Mesenchymal stem cell (in vitro differentiated cells and primary cell): ENCODE measurements at places on chromosomes 13 and 19.

DNA sequence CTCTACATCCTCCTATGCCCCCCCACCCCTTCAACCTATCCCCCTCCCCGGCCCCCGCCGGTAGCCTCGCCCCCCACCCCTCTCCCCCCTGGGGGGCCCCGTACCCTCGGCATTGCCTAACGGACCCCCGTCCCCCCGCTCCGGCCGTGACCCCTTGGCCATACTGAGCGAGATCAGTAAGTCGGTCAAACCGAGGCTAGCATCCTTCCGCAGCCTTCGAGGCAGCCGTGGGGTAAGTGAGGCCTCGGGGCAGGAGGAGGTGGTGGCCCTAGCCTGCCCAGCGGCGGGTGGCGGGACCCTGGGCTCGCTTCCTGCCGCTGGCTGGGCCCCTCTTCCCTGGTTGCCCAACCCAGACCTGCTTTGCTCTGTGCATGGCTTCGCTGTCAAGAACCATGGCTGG is 6.5 kb downstream of the TRIP10 start:
- no peak for DNase-seq

DNA sequence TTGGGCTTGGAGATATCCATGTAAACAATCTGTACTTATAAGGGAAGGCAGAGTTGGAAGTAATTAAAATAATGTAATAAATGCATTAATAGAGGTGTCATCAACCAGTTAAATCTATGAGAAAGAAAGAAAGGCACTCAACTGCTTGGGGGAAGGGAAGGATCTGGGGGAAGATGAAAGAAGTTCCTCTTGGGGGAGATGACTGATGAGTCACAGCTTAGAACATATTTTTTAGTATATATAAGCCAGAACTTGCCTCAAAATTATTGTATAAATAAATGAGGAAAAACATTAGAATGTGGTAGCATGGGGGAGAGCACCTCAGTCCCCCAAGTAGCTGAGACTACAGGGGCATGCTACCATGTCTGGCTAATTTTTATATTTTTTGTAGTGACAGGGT is 205.8 kb downstream of the GGACT start:
- DNase-seq: peak; percentile 23

DNA sequence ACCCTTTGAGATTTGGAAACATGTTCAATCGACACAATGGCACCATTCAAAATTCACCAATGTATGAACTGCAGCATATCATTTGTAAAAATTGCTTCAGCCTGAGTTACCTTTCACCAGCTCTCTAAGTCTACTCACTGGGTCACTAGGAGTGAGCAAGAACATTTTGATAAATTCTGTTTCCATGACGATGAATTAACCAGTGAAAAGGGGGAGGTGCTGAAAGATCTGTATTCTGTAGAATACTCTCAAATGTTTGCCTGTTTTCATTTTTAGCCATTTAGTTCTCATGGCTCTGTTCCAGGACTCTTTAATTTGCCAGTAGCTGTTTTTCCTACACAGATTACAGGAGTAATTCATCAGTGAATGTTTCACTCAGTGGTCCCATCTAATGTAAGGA is 883.4 kb downstream of the DIAPH3 start:
- DNase-seq: no peak

DNA sequence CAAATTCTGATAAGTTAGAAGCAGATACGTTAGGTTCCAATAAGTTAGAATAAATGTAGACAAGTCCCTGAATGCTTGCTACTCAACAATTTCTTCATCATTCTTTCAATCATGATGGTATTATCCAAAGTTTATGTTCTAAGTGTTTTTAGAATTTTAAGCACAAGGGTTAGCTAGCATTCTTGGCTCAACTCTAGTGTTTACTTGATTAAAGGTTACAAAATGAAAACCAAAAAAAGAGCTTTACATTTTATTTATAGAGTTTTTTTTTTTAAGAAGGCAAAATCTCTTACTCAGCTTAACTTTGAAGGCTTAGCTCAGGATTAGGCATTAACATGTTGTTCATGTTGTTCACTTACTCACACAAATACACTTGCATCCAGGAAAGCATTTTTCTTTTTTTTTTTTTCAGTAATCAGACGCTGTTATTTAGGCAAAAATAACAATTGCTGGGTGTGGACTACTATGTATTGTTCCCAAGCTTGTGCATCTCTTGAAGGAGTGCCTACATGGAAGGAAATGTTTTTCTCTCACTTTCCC is 420.6 kb downstream of the DCT start:
- no peak for DNase-seq

- DNase-seq: peak; percentile 30
These were observed 138.6 kb downstream of the MIPEP start for GRCh38 chr13:23750383-23751121.

GRCh38 chr13:21124852-21125251 is 51.5 kb downstream of the SKA3 start:
- DNase-seq: peak; percentile 63

GRCh38 chr13:95260031-95260525 is 41.2 kb downstream of the ABCC4 start:
- DNase-seq: no peak

DNA sequence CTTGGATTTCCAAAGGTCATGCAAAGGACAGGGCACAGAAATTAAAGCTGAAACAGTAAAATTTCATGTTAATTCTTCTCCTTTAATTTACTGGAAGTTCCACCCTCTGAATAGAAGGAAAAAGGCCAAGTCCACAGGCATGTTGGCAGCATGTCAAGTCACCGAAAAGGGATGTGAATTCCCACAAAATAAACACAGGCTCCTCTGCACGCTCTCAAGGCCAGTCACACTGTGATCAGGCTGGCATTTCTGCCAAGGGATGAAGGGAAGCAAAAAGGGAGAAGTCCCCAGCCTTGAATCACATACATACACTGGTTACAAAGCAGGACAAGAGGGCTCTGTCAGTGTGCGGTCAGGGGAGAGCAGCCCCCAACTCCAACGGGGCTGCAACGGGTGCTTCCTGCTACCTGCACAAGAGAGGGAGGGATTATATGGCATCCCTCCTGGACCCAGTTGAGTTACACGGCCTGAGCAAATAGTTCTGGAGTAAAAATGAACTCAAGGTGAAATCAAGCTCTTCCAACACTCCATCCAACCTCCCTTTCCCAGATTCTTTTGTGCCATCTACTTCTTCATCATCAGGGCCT is 6.9 kb downstream of the DCLK1 start:
- no peak for DNase-seq

DNA sequence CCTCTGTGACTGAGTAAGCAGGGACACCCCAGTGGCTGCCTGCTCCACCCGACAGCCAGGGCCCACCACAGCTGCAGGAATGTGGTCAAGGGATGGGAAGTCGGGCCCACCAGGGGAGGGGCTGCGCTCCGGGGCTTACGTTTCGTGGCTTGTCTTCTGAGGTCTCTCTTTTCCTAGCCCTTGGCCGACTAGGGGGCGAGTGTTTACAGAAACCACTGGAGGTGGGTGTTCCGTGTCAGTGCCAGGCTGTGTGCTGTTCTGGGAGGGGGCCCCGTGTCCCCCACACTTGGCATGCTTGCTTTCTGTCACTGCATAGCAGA is 4.5 kb downstream of the ADAT3 start:
- no peak for DNase-seq

- DNase-seq: peak; percentile 62
These were observed 22.3 kb upstream of the CSNK1A1L start for GRCh38 chr13:37127691-37128241.

DNA sequence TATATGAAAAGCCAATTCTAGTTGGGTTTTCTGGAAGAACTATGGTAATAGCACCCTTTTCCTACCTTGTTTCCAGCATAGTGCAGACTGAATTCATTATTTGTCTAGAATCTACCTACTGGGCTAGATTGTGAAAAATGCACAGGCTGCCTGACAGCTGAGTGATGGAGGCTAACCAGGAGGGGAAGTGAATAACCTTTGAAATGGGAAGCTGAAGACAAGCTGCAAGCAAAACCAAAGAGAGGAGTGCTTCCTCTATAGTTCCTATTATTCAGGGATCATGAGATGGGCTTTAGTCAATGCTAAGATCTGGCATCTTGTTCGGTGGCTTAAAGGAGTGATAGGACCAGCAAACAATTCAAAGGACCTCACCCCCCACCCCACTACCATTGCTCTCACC is 26.9 kb downstream of the MZT1 start:
- DNase-seq: no peak

DNA sequence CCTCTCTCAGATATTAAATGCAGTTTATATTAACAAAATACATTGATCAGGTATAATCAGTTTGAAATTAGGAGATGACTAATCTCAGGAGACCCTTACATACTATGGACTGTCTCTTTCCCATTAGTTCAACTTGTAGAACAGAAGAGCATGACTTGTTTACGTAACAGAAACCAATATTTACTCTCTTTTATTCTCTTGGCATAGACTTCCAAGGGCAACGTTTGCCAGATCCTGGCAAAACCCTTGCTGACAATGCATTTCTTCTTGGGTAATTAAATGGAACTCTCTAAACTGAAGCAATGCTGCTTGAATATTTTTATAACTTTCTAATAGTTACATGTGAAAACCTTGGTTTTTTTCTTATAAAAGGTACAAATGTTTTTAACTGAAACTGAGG is 68.3 kb upstream of the MYO16 start:
- DNase-seq: no peak

DNA sequence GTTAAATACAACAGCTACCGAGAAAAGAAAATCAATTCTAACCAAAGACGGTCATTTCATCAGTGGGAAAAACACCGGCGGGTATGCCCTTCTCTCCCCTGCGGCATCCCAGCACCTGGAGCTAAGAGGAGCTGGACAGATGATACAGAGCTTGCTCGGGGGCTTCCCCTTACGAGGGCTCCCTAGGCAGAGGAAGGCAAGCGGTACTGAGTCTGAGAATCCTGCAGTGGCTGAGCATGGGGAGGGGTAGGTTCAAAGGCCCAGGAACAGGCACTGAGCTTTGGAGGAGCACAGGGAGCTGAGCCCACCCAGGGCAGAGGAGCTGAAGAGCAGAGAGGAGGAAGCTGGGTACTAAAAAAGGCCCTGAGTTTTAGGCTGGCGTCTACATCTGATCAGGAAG is 12.7 kb downstream of the STK24 start:
- no peak for DNase-seq

GRCh38 chr13:40132249-40132648 is 476.8 kb downstream of the COG6 start:
- DNase-seq: no peak

- no peak for DNase-seq
These were observed 28.9 kb upstream of the PABPC3 start for GRCh38 chr13:25067064-25067463.

DNA sequence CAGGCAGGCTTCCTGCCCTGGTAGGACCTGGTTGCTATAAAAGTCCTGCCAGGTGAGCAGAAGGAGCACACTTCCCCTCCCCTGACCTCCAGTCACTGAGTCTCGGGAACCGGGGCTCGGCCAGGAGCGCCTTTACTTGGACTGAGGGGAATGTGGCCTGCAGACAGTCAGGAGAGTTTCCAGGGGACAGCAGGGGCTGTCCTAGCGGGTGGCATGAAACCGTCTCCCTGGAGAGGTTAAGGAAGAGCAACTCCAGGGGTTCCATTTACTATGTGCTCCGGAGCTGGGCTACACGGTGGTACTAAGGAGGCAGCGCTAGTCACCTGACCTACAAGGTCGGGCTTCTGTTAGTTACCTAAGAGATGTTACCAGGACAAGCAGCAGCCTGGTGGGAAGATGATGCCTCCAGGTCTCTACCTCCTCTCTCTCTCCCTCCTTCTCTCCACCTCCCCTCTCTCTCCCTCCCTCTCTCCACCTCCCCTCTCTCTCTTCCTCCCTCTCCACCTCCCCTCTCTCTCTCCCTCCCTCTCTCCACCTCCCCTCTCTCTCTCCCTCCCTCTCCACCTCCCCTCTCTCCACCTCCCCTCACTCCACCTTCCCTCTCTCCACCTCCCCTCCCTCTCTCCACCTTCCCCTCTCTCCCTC is 4.1 kb upstream of the CNOT3 start:
- peak; percentile 67 for DNase-seq

GRCh38 chr13:94548821-94549231 is 47.1 kb downstream of the TGDS start:
- peak; percentile 61 for DNase-seq

DNA sequence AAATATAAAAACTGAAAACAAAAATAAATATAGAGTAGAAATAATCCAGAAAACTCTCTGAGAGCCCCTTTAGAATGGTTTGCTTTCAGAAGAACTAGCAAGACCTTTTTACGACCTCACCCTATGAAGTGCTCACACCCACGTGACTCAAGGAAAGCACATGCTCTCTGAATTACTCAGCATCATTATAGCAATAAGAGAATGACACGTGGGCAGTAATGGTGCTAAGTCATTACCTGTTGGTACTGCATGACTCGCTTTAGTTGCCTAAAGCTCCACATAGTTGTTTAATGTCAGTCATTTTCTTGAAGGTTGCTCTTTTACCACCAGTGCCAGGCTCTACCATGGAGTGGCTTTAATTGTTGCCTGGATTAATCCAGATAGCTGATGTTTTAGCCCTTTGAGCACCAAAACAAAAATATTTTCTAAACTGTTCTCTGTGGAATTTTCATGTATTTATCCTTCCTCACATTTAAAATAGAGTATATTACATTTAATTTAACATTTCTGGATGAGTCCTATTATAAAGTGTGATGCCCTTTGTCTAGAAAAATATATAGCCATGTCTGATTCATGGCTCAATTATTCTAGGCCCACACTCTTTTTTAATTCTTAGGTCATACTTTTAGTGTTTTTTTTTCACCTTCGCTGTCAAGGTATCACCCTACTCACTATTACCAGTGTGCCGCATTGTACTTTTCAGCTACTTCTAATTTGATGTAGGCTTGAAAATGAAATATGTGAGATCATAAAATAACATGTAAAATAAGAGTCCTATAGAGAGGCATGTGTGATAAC is 56.8 kb downstream of the THSD1 start:
- DNase-seq: peak; percentile 28

DNA sequence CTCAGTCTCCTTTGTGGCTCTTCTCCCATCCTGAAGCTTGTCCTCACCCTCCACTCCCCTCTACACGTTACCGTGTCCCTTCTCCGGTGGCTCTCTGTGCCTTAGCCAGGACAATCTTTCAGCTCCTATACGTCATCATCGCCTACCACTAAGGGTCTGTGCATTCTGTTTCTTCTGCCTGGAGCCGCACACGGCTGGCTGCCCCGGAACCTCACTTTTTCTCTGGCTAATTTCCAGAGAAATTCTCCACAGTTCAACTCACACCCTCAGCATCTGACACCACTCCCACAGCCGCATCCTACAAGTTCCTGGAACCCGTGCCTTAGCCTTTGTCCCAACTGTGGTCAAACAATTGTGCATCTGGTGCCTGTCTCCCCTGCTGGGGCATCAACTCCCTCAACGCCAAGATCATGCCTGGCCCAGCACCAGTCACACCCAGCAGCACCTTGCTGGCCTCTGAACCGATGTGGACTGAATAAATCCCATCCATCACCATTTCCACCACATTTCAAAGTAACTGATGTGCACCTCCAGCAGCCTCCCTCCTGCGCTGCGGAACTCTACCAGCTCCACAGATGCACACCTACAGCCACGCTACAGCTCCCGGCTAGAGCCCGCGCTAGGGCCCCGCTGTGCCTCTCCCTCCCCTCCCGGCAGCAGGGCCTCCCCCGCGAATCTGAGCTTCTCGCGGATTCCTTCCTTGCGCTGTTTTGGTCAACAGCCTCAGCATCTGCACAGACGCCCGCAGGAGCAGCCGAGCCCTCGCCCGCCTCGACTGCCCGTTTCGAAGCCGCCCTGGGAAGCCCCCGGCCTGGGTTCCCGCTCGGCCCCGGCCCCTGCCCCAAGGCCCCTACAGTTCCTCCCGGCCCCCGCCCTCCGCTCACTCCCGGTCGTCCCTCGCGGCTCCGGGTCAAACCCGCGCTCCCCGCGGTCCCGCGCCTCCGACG is 689 bp downstream of the DCUN1D2 start:
- peak; percentile 66 for DNase-seq

- no peak for DNase-seq
These were observed 11.5 kb downstream of the CFD start for GRCh38 chr19:870963-871401.

- DNase-seq: peak; percentile 10
These were observed 406.7 kb upstream of the ZNF507 start for GRCh38 chr19:31938675-31939074.
